ENCODE measurements at places on chromosomes 4 and X. TPM values are rescaled to one million over a fixed set of nuclear protein-coding genes. Genes with fewer than 3 reads are reported as not detected.

The SRPX2 gene
- 2.2 TPM for polyA plus RNA-seq

The MAP3K15 gene
- 0.52 TPM for polyA plus RNA-seq

The ARSJ gene
- polyA plus RNA-seq = 1.1 TPM

The KCNE5 gene
- 0.34 TPM for polyA plus RNA-seq

The HERC5 gene
- 19.1 TPM for polyA plus RNA-seq

The FGF13 gene
- 2.4 TPM for polyA plus RNA-seq

All from thymus (tissue), 14 donors.